ENCODE measurements at places on chromosomes 12 and 14.
A peak's percentile ranks its signal among the peaks of the same experiment; 100 is the strongest.

- no peak for DNase-seq
Observed at GRCh38 chr12:58596381-58596780, 323.9 kb downstream of the LRIG3 start.

DNA sequence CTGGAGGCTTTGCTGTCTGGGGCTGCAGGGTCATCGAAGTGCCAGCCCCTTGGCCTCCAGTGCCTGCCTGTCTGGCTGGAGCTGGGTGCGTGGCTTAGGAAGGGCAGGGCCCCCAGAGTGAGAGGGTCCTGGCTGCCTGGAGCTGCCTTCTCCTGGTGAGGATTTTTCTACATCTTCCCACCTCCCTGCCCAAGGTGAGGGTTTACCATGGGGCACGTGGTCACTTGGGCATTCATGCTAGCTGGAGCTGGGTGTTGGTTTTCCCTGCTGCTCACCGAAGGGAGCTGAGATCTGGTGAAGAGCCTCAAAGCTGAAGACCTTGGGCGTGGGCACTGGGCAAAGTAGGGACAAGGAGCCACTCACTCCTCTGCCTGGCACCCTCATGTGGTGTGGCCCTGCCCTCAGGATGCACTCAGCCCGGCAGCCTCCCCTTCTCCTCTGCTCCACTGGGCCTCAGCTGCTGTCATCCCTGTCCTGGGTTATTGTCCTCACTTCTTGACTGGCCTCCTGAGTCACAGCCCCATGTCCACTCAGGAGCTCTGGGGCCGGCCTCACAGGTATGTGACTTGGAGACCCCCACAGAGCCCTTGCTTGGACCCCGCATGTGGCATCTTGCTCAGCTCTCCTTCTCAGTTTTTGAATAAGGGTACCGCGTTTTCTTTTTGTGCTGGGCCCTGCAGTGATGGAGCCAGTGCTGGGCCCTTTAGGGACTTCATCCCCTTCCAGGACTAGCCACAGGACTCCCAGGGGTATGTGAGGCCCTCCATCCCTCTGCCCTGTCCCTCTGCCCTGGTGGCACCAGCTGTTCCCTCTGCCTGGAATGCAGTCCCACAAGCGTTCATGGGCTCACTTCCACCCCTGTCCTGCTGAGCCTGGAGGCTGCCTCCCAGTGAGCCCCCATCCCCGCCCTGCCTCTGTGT, 1.6 kb downstream of the CEP170B start:
- no peak for DNase-seq

DNA sequence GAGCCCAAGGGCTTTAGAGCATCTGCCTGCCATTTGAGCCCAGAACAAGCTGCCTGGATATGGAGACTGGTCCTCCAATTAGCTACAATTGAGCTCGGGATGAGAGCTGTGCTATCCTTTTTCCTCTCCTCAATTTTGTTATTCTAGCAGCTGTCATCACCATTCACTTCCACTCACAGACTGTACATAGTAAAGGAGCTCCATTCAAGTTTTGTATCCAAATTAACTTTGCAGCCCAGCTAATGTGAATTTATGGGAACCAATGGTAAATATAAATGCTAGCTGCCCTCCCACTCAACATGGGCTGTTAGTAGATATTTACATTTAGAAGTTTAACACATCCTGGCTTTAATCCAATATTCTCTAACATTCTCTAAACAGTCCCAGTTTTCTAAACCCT, 44.6 kb downstream of the BMP4 start:
- DNase-seq = peak; percentile 63

DNA sequence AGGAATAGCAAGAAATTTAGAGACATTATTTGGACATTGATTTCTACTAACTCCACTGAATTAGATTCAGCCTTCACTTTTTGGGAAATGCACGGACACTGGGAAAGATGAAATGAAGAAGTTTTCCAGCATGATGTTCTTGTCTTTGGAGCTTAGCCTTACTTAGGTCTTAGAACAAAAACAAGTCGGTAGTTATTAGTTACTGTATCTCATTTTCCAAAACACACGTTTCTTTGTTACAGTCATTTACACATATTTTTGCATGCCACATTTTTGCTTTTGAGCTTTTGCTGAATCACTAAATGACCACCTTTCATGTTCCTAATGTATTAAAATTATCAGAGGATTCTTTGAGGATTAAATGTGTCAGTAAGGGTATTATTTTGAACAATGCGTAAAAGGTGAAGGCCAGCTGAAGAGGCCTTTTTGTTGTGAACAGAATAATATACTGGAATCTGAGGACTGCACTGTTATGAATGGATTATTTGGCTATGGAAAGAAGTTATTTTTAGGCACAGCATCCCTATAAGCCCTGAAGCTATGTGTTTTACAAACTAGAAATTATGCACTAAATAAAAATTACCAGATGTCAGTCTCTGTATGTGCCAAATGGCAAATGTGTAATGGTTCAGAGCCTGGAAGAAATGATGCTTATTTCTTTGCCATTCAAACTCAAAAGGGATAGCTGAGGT, 138.2 kb downstream of the SRGAP1 start:
- DNase-seq = no peak

- no peak for DNase-seq
Observed at GRCh38 chr14:106200541-106201315, 674.3 kb downstream of the TMEM121 start.

- no peak for DNase-seq
Observed at GRCh38 chr14:67524634-67524963, 8.5 kb upstream of the PLEKHH1 start.

DNA sequence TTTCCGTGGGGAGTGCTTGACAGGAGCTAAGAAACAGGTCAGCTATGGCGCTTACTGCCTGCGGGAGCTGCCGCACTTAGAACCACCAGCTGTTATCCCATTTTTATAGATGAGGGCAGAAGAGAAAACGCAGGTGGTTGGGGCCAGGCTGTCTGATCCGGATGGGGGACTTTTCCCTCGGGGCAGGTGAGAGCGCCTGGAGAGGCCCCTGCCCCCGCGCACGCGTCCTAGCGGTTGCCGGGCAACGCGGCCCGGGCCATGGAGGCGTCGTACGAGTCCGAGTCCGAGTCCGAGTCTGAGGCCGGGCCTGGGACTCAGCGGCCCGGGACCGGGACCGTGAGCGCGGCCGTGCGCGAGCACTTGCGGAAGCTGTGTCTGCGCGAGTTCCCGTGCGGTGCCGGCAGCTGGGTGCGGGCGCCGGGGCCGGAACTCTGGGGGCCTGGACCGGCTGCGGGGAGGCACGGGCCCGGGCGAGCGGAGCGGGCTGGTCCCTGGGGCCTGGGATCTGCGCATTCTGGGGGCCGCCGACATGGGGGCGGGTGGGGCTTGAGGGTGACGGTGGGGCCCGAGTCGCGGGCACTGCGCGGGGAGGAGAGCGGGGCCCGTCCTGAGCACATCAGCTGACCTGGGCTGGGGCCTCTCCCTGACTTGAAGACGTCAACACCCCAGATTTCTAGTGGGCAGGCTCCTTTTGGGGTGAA, at the start of gene LRRC43:
Gene LRRC43 (plus strand): TSS at position 237 of the 701 bp plus-strand sequence. CDS start 22 bp downstream, at position 259.
- peak; percentile 42 for DNase-seq

DNA sequence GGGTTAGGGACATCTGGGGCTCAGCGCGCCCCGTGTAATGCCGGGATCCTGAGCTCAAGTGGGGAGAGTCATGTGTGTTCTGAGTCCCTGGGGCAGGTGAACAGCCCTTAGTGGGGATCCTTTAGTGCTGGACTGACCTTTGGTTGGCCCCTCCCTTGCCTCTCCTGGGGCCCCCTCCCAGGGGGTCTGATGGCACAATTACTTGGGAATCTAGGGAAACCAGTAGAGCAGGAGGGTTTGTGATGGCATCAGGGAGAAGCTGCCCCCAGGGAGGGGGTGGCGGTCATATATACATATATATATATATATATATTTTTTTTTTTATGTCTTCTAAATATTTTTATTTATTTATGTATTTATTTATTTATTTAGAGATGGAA, at the start of gene MORN3:
Gene MORN3 (minus strand): TSS at position 134 of the 380 bp plus-strand sequence. CDS start 171 bp downstream, outside the sequence.
- no peak for DNase-seq

DNA sequence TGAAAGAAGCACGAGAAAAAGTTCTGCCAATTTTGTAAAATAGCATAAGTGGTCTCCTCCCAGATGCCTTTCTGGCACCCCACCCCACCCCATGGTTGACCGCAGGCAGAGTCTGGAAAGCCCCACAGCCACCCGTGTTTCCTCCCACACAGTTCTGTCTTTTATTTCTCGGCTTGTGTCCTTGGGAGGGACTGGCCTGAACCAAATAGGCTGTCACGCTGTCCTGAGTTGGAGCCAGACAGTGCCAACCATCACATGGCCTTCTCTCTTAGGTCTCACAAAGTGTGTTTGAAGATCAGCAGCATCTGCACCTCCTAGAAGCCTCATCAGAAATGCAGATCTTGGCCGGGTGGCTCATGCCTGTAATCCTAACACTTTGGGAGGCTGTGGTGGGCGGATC, 10.2 kb upstream of the LTA4H start:
- DNase-seq = no peak

GRCh38 chr12:94618995-94619695, 31.2 kb downstream of the TMCC3 start:
- no peak for DNase-seq

DNA sequence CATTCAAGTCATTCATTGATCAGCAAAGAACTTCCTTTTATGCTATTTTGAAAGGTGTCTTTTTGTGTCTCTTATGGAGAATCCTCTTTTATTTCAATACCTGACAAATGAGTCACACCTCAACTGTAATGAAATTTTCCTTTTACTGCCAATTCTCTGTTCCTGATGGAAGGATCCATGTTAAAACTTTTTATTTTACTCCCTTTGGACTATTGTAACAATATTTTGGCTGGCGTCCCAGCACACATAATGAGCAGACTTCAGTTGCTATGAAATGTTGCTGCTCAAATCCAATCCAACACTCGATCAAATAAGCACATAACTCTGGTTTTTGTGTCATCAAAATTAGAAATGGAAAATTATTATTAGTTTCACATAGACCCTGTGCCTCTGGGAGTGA, 21.9 kb upstream of the SLC15A5 start:
- no peak for DNase-seq

DNA sequence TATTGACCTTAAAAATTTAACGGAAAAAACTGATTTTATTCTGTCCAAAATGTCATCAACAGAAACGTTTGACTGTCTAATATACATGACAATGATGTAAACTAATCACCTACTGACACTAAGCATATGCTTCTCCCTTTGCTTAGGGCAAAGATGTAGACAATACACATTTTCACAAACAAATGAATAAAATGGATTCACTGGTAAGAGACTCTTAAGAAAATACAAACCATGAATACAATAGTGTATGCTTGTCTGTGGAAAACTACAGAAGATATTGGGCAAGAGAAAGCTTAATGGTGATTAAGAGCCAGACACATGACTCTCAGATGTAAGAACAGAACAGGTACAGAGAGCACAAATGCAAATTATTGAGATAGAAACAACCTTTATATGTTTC, 1248.7 kb downstream of the FSCB start:
- DNase-seq = no peak

DNA sequence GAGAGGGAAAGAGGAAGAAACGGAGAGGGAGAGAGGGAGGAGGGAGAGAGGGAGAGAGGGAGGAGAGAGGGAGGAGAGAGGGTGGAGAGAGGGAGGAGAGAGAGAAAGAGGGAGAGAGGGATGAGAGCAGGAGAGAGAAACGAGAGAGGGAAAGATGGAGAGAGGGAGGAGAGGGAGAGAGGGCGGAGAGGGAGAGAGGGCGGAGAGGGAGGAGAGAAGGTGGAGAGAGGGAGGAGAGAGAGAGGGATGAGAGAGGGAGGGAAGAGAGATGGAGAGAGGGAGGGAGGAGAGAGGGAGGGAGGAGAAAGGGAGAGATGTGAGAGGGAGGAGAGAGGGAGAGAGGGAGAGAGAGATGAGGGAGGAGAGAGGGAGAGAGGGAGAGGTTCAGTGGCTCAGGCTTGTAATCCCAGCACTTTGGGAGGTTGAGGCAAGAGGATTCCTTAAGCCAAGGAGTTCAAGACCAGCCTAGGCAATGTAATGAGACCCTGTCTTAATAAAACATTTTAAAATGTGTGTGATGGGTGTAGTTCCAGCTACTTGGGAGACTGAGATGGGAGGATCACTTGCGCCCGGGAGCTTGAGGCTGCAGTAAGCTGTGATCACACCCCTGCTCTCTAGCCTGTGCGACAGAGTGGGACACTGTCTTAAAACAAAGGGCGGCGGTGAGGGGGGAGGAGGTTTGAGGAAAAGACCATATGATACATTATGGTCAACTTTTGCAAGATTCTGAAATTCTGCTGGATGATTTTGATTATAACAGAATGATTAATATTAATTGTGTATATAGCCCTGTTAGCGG, 21.3 kb upstream of the SNRPF start:
- DNase-seq = no peak

- DNase-seq = peak; percentile 87
Observed at GRCh38 chr12:62916632-62917425, 18.1 kb downstream of the PPM1H start.

DNA sequence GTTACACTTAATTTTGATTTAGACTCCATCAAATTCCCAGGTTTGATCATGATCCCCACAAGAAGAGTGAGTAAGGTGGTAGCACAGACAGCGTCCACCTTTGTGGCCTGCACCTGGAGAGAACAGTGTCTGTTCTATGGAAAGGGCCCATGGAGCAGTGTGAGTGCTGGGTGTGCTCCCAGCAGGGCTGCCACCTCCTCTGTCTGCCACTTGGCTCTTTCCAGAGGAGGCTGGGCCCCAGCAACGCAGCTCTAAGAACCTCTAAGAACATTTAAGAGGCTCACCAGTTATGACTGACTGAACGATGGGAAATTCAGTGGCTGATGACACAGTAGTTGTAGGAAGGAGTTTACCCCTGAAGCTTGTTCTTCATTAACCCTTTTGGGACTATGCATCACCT, 17.3 kb downstream of the VDR start:
- no peak for DNase-seq

- DNase-seq = no peak
Observed at GRCh38 chr12:32248441-32249140, 141.9 kb downstream of the BICD1 start.

- no peak for DNase-seq
Observed at GRCh38 chr14:100147181-100147631, 12.2 kb downstream of the DEGS2 start.

DNA sequence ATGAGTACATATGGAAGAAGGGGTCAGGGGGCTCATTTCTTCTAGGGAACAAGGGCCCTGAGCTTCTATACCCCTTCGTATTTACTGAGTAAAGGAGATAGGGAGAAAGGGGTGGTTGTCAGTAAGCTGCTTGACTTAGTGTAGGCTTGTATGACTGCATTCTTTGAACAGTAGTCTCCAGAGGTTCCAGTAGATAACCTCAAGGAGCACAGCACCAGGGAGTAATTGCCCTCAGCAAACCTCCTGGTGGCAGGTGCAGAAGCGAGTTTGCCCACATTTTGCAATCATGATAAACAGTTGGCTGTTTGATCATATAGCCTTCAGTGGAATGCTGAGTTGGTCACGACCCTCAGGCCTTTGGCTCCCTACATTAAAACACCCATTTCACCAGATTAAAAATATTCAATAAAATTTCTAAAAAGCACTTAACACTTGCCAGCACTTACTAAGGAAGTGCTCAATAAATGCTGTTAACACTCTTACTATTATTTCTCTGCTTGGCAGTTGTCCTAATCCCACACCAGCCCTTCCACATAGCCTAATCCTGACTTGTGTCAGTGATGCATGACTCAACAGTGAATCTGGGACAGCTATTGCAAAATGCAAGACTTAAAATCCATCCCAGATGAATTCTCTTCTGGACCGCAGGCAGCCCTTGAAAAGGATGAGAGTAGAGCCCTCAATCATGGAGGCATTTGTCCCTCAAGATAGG, 3.7 kb upstream of the DHRS4L2 start:
- DNase-seq = no peak

GRCh38 chr12:94187361-94187760, 39.0 kb downstream of the PLXNC1 start:
- no peak for DNase-seq
